ENCODE measurements at places on chromosomes 5 and 9.

- DNase-seq = no peak
Measured at GRCh38 chr5:14155739-14156138, 12.6 kb downstream of the TRIO start.

- no peak for DNase-seq
Measured at GRCh38 chr9:136060671-136061371, 34.3 kb downstream of the NACC2 start.

DNA sequence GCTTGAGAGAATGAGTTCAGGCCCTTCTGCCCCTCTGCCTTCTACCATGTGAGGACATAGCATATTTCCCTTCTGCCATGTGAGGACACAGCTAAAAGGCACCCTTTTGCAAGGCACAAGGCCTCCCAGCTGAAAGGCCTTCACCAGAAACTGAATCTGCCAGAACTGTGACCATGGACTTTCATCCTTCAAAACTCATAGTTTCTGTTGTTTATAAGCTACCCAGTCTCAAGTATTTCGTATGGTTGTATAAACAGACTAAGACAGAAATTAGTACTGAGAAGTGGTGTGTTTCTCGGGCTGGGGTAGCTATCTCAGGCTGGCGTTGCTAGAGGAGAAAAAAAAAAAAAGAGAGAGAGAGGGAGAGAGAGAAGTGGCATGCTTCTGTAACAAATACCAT is 368.6 kb downstream of the DMRTA1 start:
- DNase-seq = no peak

DNA sequence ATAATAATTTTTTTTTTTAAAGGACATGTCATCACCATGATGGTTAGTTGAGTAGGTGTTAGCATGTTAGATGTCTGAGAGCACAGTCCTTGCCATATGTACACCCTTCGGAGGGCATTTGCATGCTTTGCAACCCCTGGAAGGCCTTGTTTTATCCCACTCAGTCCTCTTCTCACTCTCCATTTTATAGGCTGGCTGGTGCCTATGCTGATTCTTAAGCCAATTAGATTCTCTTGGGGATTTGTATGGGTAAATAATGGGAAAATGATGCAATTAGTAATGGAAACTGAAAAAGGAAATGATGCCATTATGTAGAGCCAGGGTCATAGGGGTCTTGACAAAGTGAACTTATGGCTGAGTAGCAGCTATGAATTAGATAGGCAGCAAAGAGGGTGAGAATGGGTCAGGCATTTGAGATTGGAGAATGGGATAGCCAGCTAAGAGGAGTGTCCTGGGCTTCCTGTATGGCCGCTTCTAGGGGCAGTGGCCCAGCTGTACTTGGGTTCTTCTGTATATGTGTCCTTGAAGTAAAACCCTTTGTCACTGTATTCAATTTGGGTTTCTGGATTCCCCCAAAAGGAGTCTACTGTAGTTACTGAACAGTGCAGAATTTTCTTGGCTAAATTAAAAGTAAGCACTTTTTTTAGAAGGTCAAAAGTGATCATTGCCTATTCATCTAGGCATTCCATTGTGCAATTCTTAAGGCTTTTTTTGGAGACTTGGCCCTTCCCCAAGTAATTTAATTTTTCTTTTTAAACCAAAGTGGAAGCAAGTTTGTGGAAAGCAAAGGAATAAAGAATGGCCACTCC is 31.6 kb downstream of the LRRTM2 start:
- no peak for DNase-seq

GRCh38 chr9:122580360-122580759 is 2.8 kb downstream of the OR1L8 start:
- no peak for DNase-seq

- DNase-seq = no peak
Measured at GRCh38 chr9:129962451-129962864, 80.5 kb downstream of the FNBP1 start.

DNA sequence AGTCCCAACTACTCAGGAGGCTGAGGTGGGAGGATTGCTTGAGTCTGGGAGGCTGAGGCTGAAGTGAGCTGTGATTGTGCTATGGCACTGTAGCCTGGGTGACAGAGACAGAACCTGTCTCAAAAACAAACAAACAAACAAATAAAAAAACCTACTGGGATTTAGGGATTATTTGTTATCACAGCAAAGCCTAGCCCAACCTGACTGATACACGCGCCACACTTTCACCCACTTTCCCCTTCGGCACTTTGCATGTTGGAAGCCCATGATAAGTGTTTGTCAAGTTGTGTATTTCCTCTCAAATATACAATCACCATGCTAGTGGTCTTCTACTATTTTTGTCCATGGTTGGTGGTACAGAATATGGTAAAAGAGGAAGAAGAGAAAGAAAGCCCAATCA is 50.5 kb upstream of the STC2 start:
- DNase-seq = no peak

- DNase-seq = no peak
Measured at GRCh38 chr9:135221951-135222631, 134.6 kb downstream of the OLFM1 start.

- DNase-seq = no peak
Measured at GRCh38 chr5:83509540-83509939, 38.0 kb downstream of the VCAN start.

DNA sequence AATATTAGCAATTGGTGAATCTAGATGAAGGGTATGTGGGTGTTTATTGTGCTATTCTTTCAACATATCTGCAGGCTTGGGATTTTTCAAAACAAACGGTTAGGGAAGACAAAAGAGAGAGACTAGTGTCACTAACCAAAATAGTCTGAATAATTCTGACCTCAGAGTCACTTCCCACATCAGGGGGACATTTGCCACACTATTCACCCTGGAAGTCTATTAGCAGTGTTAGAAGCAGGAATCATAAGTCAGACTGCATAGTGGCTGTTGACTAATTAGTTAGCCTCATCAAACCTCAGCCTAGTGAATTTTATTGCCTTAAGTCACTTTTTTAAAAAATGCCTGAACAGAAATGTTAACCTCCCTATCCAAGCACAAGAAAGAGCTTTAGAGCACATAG is 169.2 kb upstream of the RGMB start:
- DNase-seq = no peak

GRCh38 chr9:35746583-35746982 is 2.4 kb downstream of the GBA2 start:
- no peak for DNase-seq

DNA sequence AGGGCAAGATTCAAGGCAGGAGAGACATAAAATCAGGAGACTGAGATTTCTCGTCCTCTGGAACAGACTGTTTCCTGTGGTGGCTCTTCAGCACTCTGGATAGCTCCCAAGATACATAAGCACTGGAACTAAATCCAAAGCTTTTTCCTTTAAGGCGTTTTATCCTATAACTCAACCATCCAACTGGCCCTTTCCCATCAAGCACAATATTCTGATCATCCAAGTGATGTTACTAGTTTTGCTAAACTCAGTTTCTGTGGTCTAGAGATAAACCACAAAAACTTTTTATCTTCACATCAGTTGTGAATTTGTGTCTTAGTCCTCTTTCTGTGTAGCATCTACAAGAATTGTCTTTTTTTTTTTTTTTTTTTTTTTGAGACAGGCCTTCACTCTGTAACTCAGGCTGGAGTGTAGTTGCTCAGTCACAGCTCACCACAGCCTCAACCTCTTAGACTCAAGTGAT is 299.4 kb downstream of the COX7C start:
- DNase-seq = no peak

DNA sequence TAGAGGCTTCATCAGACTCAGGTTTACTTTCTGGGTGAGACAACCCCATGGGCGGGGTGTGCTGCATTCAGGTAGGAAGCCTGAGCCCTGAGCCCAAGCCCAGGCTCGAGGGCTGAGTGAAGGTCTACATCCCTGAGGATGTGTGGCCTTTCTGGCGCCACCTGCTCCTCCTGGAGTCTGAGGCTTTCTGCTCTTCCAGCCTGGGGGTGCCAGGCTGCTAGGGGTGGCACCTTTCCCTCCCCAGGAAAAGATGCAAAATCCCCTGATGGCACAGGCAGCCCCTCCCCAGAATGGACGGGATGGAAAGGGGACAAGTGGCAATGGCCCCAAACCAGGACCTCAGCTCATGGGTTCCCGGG is 44.4 kb upstream of the PRRC2B start:
- DNase-seq = no peak

DNA sequence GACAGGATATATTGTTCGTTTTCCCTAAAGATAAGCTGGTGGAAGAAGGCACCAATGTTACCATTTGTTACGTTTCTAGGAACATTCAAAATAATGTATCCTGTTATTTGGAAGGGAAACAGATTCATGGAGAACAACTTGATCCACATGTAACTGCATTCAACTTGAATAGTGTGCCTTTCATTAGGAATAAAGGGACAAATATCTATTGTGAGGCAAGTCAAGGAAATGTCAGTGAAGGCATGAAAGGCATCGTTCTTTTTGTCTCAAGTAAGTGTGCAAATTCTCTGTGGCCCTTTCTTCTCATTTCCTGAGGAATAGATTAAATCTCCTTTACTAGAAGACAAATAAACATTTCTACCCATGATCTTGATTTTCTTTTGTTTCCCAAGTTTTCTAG is 38.0 kb downstream of the OSMR start:
- no peak for DNase-seq

GRCh38 chr9:114202396-114202795 is 47.1 kb downstream of the COL27A1 start:
- no peak for DNase-seq

DNA sequence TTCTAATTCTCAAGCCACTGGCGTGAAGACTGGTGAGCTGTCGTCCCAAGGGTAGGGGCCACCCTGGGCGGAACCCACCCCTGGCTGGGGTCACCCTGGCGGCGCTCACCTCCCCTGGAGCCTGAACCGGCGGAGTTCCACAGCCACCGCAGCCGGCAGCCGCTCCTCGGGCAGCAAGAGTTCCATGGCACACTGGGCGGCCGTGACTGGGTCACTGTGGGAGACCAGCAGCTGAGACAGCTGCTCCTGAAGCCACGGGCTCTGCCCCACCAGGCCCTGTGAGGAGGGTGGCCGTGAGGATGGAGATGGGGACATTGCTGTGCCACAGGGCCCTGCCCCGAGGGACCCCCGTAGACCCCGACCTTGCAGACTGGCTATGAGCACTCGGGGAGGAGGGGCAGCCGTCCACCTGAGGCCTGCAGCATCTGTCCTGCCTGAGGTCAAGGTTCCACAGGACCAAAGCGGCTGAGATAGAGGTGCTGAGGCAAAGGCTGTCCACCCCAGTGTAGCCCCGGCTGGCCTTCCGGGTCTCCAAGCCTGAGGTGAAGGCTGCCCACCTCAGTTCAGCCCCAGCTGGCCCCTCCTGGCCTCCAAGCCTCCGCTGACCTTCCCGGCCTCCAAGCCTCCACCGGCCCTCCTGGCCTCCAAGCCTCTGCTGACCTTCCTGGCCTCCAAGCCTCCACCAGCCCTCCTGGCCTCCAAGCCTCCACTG is 50.6 kb upstream of the NRARP start:
- DNase-seq = no peak

DNA sequence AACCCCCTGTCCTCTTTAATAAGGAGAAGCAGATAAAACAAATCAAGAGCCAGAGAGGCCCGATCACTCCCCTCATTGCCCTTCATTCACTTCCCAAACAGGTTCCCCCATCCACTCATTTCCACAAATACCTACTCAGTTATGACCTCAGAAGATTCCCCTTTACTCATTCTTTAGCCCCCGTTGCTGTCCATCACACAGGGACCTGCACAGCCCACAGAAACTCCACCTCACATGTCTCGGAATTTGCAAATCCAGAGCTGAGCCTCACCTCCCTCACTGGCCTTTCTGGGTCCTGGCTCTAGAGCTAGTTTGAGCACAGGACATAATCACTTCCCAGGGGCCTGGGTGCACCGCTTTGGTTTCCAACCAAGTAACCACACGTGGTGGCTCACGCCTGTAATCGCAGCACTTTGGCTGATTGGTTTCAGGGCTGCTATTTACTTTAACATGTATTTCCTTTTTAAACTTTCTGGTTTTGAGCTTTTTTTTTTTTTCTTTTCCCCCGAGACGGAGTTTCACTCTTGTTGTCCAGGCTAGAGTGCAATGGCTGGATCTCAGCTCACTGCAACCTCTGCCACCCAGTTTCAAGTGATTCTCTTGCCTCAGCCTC is 17.8 kb downstream of the ATP6V0E1 start:
- no peak for DNase-seq

DNA sequence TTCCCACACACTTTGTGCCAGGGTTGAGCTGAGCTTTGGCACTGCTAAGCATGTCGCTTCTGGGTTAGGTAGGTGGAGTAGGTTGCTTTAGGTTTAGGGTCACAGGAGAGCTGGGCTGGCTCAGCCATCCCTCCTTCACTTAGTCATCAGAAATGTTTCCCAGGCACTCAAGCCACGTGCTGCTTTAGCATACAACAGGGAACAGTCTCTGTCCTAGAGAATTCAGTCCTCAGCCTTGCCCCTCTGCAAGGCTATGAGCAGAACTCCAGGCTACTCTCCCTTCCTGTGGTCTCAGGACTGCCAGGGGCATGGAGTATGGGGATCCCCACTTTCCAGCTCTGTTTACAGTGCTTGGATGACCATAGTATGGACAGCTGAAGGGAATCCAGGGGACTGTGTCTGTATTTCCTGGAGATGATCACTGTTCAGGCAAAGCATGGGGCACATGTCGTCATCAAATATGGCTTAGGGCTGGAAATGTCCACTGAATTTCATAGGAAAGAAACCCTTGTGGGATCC is 7.5 kb upstream of the ANKRD33B start:
- DNase-seq = no peak

DNA sequence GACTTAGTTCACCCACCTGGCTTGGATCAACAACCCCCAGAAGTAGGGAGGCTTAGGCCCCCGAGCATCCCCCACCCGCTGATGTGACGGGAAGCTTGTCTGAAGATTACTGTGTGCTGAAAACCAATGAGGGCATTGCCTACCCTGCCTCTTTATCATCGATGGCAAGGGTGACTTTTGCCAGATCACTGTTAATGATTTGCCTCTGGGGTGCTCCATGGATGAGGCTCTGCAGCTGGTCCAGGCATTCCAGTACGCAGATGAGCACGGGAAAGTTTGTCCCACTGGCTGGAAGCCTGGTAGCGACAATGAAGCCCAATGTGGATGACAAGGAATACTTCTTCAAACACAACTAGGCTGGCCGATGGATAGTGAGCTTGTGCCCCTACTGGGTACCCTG is 22.0 kb downstream of the RUFY1 start:
- no peak for DNase-seq

DNA sequence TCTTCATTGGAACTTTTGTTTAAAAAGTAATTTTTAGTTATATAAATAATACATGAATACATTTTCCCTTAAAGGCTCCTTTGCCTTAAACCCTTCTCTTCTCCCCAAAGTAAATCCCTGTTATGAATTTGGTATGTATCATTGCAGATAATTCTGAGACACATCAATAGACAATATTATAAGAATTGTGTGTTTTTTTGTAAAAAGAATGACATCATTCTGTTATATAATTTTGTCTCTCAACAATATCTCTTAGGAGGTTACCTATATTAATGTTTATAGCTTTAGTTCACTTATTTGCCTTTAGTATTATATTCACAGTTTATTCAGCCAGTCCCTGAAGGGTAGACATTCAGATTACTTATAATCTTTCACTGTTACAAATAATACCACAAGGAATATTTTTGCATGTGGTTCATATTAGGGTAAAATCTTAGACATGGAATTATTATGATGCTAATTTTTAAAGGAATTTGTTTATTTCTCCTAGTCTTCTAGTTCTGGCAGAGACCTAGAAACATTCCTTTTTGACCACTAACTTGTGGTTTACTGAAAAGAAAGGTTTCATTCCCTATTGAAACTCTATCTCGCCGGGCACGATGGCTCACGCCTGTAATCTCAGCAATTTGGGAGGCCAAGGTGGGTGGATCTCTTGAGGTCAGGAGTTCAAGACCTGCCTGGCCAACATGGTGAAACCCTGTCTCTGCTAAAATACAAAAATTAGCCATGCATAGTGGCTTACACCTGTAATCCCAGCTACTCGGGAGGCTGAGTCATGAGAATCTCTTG is 105.6 kb downstream of the KCTD16 start:
- no peak for DNase-seq

- DNase-seq = no peak
Measured at GRCh38 chr5:1133510-1134201, 21.8 kb upstream of the SLC12A7 start.

Data from activated naive CD4-positive, alpha-beta T cell (primary cell).